Left lung (tissue), 14 donors: ENCODE measurements at places on chromosomes 5 and 9. TPM values are rescaled to one million over a fixed set of nuclear protein-coding genes. Genes with fewer than 3 reads are reported as not detected.

DNA sequence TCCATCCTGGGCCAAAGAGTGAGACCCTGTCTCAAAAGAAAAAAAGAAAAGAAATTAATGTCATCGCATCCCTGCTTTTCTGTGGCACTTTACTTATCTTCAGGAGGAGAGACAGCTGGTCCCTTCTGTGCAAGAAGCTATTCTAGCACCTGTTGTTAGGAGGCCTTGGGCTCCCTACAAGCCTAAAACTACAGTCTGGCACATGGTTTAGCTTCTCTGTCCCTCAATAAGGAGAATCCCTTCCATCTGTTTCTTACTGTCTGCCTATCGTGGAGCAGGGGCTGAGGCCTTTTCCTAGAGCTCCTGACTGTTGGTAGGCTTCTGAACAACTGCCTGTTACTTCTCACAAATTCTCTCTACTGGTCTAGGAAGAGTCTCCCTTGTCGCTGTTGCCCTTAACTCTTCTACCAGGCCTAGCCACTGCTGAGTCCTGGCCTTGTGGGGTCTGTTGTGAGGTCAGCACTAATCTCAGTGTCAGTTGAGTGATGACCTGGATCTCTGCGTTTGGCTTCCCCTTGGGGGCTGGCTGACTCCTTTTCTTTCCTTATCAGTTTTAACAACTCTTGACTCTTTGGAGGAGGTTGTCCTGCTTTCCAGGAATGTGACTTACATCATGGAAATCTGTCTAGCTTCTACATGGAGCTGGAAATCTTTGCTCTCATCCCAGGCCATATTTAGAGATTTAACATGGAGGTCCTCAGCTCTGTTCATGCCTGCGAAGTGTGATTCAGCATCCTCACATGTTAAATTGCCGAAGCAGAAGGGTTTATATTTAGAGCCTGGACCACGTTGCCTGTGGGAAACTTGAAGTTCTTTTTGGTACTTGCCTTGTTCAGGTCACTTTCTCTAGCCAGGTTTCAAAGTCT is 5.7 kb upstream of the GARNL3 start:
- no peak overlapping the region for H3K27ac ChIP-seq
- no peak overlapping the region for H3K4me3 ChIP-seq
- DNase-seq = no peak
- no peaks in the 10 kb centered on the region for H3K27me3 ChIP-seq
- H3K4me1 ChIP-seq = no peaks in the 10 kb centered on the region
- H3K36me3 ChIP-seq = no peaks in the 10 kb centered on the region

GRCh38 chr9:547314-547713 is 294.2 kb upstream of the DMRT1 start:
- no peak for DNase-seq
- no peaks in the 10 kb centered on the region for H3K27me3 ChIP-seq
- peaks cover 3% of the 10 kb centered on the region for H3K4me1 ChIP-seq
- H3K4me3 ChIP-seq = no peak overlapping the region
- H3K27ac ChIP-seq = peak overlapping the region; percentile 21

GRCh38 chr9:106738109-106738508 is 124.9 kb upstream of the ZNF462 start:
- no peaks in the 10 kb centered on the region for H3K27me3 ChIP-seq
- no peaks in the 10 kb centered on the region for H3K4me1 ChIP-seq
- no peak for DNase-seq
- no peak overlapping the region for H3K27ac ChIP-seq

DNA sequence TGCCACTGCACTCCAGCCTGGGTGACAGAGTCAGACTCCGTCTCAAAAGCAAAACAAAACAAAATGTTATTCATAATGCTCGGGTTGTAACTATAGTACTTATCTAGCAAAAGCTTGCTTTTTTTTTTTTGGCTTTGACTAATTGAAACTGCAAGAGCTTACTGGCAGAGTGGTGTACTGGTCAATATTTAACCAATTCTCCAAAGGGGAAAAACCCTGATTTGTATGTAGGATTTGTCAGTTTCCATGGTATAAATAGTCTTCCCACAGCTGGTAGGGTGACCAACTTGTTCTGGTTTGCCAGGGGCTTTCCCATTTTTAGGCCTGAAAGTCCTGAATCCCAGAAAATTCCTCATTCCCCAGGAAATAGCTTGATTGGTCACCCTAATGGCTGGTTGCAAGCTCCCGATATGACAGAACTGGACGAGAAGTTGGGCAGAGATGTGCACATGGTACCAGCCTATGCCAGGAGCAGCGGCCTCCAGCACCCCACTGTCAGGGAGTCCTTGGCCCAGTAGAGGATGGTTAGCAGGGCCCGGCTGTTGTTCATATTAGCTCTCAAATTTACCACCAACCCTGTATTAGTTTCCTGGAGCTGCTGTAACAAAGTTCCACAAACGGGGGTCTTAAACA is 58.0 kb downstream of the FXN start:
- no peak overlapping the region for H3K4me3 ChIP-seq
- no peaks in the 10 kb centered on the region for H3K4me1 ChIP-seq
- H3K36me3 ChIP-seq = no peaks in the 10 kb centered on the region
- DNase-seq = no peak
- H3K27ac ChIP-seq = no peak overlapping the region
- no peaks in the 10 kb centered on the region for H3K27me3 ChIP-seq

- H3K36me3 ChIP-seq = no peaks in the 10 kb centered on the region
- no peak overlapping the region for H3K27ac ChIP-seq
- H3K4me3 ChIP-seq = no peak overlapping the region
- no peak for DNase-seq
- H3K27me3 ChIP-seq = no peaks in the 10 kb centered on the region
- peaks cover 7% of the 10 kb centered on the region for H3K4me1 ChIP-seq
These were observed 99.8 kb downstream of the NFIB start for GRCh38 chr9:14214065-14214684.

DNA sequence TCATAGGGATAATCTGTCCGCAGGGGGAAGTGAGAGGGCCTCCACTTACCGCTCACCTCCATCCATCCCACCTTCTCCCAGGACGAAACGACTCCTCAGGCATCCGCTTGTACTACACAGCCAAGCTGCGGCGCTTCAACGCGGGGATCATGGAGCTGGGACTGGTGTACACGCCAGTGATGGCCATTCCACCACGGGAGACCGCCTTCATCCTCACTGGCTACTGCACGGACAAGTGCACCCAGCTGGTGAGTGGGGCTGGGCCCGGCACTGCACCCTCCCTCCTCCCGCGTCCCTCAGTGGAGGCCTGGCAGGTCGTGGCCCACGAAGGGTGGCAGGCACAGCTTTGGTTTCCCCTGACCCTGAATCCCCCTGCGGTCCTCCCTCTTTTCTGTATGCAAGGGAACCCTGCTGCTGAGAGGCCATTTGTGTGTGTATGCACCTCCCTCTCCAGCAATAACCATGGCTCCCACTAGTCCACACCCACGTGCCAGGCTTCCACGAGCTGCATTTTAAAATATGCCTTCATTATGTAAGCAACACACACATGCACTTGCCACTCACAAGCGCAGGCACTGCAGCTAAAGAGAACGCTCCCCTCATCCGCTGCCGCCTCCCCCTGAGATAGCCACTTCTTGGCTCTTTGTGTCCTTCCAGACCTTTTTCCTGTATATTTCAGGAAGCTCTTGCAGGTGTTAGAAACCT is 11.8 kb downstream of the DBH start:
- no peaks in the 10 kb centered on the region for H3K36me3 ChIP-seq
- no peak overlapping the region for H3K27ac ChIP-seq
- no peaks in the 10 kb centered on the region for H3K4me1 ChIP-seq
- no peak overlapping the region for H3K4me3 ChIP-seq
- peaks cover 33% of the 10 kb centered on the region for H3K27me3 ChIP-seq

DNA sequence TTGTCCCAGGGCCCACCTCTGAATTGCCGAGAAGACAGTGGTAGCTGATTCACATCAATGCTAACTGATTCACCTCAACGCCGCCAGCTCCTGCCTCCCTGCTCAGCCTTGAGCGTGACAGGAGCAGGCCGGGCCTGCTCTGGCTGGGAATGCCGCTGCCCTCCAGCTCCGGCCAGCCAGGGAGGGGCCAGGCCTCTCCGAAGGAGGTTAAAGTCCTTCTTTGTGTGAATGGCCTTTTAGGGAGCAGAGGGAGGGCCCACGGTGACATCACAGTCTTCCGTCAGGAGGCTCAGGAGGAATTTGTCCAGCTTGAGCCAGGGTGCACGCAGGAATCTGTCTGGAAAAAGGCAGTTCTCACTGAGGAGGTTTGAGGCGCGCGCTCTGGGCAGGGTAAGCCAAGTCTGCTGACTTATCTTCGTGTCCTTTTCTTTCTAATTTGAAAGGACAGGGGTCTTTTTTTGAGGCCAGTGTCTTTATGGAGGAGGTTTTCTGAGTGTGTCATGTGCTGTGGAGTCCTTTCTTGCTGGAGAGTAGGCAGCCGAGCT is 82.7 kb downstream of the C9orf152 start:
- no peaks in the 10 kb centered on the region for H3K36me3 ChIP-seq
- H3K4me3 ChIP-seq = peak overlapping the region; percentile 28
- peak overlapping the region; percentile 85 for H3K27ac ChIP-seq
- no peaks in the 10 kb centered on the region for H3K27me3 ChIP-seq

DNA sequence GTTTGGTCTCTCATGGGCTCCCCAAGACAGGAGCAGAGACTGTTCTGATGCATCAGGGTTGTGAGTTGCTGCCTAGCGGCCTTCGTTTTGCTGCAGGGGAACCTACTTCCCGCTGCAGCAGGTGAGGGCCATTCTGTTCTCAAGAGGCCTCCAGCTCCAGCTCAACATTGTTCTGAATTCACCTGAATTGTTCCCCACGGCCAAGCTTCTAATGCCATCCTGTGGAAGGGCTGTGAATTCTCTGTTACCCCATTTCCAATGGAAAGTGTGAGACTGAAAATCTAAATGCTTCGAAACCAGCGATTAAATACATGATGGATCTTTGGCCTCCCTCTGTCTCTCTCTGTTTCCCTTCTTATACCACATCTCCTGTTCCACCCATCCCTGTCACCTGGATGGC is 349.1 kb upstream of the DAP start:
- no peaks in the 10 kb centered on the region for H3K36me3 ChIP-seq
- no peaks in the 10 kb centered on the region for H3K27me3 ChIP-seq
- no peak for DNase-seq
- H3K4me1 ChIP-seq = no peaks in the 10 kb centered on the region

DNA sequence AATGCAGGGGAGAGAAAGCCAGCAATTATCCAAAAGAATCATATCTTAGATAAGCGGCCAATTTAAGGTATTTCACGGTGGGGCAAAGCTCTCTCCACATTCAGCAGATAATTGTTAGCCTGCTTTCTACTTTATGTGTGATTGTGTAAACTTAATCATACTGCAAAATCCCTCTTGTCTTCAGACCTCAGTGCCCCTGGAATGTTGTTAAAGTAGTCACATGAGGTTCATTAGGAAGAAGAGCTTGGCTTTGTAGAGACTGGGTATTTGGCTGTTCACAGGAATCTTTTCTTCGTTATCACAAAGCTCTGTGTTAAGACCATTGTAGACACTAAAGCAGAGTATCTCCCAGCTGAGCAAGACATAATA is 127.0 kb downstream of the RFK start:
- no peaks in the 10 kb centered on the region for H3K27me3 ChIP-seq
- no peaks in the 10 kb centered on the region for H3K4me1 ChIP-seq

DNA sequence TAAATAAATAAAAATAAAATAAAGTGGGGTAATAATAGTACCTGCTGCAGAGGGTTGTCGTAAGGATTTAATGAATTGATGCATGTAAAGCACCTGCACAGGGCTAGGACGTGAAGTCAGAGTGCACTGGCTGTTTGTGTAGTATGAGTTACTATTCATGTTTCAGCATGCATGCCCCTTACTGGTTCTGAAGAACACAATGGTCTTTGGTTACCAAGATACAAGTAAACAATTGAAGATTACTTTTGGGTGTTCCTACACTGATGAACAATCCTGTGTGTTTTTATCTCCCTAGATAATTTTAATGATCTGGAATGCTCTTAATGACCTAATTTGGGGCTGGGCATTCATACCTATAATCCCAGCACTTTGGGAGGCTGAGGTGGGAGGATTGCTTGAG is 23.2 kb upstream of the PRRC2B start:
- H3K4me1 ChIP-seq = peaks cover 17% of the 10 kb centered on the region
- H3K4me3 ChIP-seq = no peak overlapping the region
- H3K36me3 ChIP-seq = no peaks in the 10 kb centered on the region
- no peak overlapping the region for H3K27ac ChIP-seq
- no peaks in the 10 kb centered on the region for H3K27me3 ChIP-seq
- DNase-seq = no peak

- H3K36me3 ChIP-seq = no peaks in the 10 kb centered on the region
- no peak overlapping the region for H3K4me3 ChIP-seq
- H3K27ac ChIP-seq = no peak overlapping the region
- H3K27me3 ChIP-seq = no peaks in the 10 kb centered on the region
These were observed 12.1 kb upstream of the DMAC1 start for GRCh38 chr9:7811677-7812076.

GRCh38 chr5:87302061-87302460 is 34.4 kb downstream of the RASA1 start:
- peaks cover 26% of the 10 kb centered on the region for H3K36me3 ChIP-seq
- no peak for DNase-seq
- H3K4me3 ChIP-seq = no peak overlapping the region
- H3K27ac ChIP-seq = no peak overlapping the region
- peaks cover 41% of the 10 kb centered on the region for H3K4me1 ChIP-seq

GRCh38 chr5:64622991-64623390 is 67.3 kb upstream of the SHISAL2B start:
- DNase-seq = no peak
- H3K27me3 ChIP-seq = no peaks in the 10 kb centered on the region
- no peak overlapping the region for H3K4me3 ChIP-seq
- H3K4me1 ChIP-seq = no peaks in the 10 kb centered on the region

- H3K27me3 ChIP-seq = no peaks in the 10 kb centered on the region
- H3K36me3 ChIP-seq = no peaks in the 10 kb centered on the region
- no peak for DNase-seq
- H3K4me3 ChIP-seq = no peak overlapping the region
These were observed 1026.8 kb downstream of the CDH18 start for GRCh38 chr5:18961234-18961633.

- no peak overlapping the region for H3K4me3 ChIP-seq
- peak; percentile 76 for DNase-seq
- H3K27me3 ChIP-seq = no peaks in the 10 kb centered on the region
- no peak overlapping the region for H3K27ac ChIP-seq
- no peaks in the 10 kb centered on the region for H3K36me3 ChIP-seq
- no peaks in the 10 kb centered on the region for H3K4me1 ChIP-seq
These were observed 19.5 kb downstream of the RALGDS start for GRCh38 chr9:133101356-133102189.

The RLN2 gene
- 0.55 TPM for total RNA-seq

The GABRA1 gene
- total RNA-seq = not detected

The POLE3 gene
- 24.1 TPM for total RNA-seq

The CBY3 gene
- not detected for total RNA-seq

The PCDH1 gene
- total RNA-seq = 55.2 TPM

The SEMA6A gene
- total RNA-seq = 15.3 TPM

The ADAMTS16 gene
- 0.29 TPM for total RNA-seq

The SPATA31D4 gene
- not detected for total RNA-seq

The C9orf50 gene
- total RNA-seq = not detected

The CDC20B gene
- total RNA-seq = not detected

The ZNF366 gene
- 3.2 TPM for total RNA-seq

The SLC1A3 gene
- total RNA-seq = 27.5 TPM

The FLT4 gene
- total RNA-seq = 24.1 TPM

The IL33 gene
- 42.9 TPM for total RNA-seq

The ALDOB gene
- not detected for total RNA-seq

The LRRTM2 gene
- total RNA-seq = 0.16 TPM

The CYLC2 gene
- not detected for total RNA-seq
